ENCODE measurements at places on chromosomes 12 and 14. TPM values are rescaled to one million over a fixed set of nuclear protein-coding genes. Genes with fewer than 3 reads are reported as not detected.

DNA sequence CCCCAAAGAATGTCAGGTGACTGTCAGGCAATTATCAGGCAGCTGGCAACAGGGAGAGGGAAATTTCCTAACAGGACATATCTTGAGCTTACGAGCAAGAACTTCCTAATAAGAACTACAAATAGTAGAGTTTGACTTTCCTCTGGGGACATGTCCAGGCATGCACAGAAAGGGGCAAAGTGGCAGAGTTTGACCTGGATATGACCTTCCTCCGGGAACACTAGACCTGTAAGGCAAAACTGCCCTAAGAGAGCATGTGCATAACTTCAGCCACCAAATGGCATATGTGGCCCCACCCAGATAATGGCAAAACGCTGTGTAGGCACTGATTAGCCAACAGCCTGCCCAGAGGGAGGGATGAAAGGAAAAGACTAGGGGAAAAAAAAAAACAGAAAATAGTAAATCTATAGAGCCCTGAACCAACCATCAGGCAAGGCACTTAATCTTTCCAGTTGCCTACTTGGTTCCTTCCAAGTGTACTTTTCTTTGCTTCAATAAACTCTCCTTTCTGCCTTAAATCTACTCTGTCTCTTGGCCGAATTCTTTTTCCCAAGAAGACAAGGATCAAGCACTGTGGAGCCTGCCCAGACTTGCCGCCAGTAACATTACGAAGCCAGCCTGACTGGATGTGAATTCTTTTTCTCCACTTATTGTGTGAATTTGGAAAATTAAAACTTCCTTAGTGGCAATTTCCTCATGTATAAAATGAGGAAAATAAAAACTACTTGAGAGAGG lies 164.1 kb downstream of the SPTSSA start:
- no peak for DNase-seq
- H3K4me1 ChIP-seq, result no peaks in the 10 kb centered on the region
- no peaks in the 10 kb centered on the region for H3K36me3 ChIP-seq
- H3K4me3 ChIP-seq, result no peak overlapping the region
- no peak overlapping the region for H3K27ac ChIP-seq
- no peaks in the 10 kb centered on the region for H3K27me3 ChIP-seq

KRT82 gene
- total RNA-seq, result not detected

DNA sequence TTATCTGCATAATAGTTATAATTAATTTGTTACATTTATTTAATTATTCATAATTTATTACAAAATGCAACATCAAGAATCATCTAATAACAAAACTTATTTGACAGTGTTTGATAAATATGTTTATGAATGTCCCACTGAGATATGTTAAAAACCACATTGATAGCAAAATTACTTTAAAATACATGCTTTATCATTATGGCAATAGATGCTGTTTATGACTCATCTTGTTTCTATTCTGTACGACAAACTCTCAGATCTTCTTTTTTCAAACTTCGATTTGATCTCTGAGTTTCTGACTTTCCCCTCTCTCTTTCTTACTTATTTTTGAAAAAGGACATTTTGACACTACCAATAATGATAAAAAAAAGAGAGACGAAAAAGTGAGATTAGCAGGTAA lies 56.8 kb upstream of the LRRK2 start:
- no peak for DNase-seq
- no peaks in the 10 kb centered on the region for H3K4me1 ChIP-seq
- no peaks in the 10 kb centered on the region for H3K27me3 ChIP-seq

DNA sequence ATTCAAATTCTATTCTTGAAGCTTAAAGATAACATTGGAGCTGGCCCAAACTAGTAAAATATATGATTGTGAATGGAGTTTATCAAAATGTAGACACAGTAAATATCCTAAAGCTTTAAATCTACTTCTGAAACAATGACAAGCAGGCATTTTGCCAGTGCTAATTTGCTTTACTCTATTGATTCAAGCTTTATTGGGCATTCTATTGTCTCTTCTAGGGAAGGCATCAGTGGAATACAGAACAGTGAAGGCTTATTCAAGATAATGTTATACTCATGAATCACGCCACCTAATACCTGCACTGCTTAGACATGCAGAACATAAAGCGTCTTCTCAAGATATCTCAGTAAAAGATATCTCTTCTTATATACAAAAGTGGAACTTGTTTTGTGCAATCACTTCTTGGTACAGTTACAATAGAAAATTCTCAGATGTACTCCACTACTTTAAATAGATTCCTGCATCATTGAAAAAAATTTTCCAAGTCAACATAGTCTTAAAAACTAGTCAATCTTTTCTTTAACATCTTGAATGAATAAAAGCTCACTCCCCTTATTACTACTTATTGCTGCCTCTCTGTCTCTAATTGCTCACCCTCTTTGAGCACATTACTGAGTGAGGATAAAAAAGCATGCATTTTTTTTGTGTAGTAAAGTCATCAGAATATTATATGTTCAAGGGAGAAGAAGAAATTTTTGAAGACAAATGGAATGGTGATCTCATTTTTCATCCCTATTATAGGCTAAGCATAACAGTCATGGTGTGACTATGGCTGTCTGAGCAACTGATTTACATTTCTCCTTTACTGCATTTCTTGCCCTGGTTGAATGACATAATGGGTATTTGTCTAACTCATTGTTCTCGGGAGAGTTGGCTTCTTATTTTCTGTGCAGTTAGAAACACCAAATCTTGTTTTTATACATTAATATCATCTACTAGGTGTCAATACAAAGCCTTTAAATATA lies 98.0 kb upstream of the E2F7 start:
- no peaks in the 10 kb centered on the region for H3K4me1 ChIP-seq
- peaks cover 3% of the 10 kb centered on the region for H3K27me3 ChIP-seq
- H3K36me3 ChIP-seq, result no peaks in the 10 kb centered on the region
- no peak for DNase-seq
- H3K27ac ChIP-seq, result no peak overlapping the region
- no peak overlapping the region for H3K4me3 ChIP-seq

SPX gene
- not detected for total RNA-seq

SMIM41 gene
- 0.30 TPM for total RNA-seq

GRCh38 chr12:46087916-46088439 lies 97.6 kb upstream of the SCAF11 start:
- DNase-seq, result no peak

- H3K4me3 ChIP-seq, result no peak overlapping the region
- H3K27ac ChIP-seq, result no peak overlapping the region
- no peaks in the 10 kb centered on the region for H3K36me3 ChIP-seq
- no peaks in the 10 kb centered on the region for H3K4me1 ChIP-seq
Measured at GRCh38 chr12:57657744-57658143, 24.7 kb upstream of the B4GALNT1 start.

SERPINA3 gene
- total RNA-seq, result 5.7 TPM

TTC6 gene
- total RNA-seq, result 4.7 TPM

- no peak overlapping the region for H3K27ac ChIP-seq
- no peaks in the 10 kb centered on the region for H3K27me3 ChIP-seq
- no peak for DNase-seq
- no peak overlapping the region for H3K4me3 ChIP-seq
- no peaks in the 10 kb centered on the region for H3K36me3 ChIP-seq
- H3K4me1 ChIP-seq, result no peaks in the 10 kb centered on the region
Measured at GRCh38 chr12:124109760-124110159, 136.7 kb downstream of the ZNF664 start.

CDC42BPB gene
- 67.9 TPM for total RNA-seq

DNA sequence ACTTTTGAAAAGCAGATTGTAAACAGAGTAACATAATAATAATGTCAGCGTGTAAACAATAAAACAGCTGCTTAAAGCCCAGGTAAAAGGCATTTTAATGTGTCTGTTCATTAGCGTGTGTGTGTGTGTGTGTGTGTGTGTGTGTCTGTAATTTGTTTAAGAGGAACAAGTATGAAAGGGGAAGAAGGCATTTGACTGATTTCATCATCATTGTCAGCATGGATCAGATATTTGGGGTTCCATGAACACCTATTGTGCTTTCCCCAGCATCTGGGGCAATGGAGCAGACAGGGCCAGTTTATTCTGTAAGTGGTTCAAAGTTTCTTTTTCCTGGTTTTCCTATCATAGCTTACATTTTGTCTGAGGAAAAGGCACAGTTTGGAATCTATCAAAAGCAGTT lies 28.9 kb downstream of the SLC25A21 start:
- no peak overlapping the region for H3K4me3 ChIP-seq
- DNase-seq, result no peak
- no peaks in the 10 kb centered on the region for H3K27me3 ChIP-seq
- H3K36me3 ChIP-seq, result no peaks in the 10 kb centered on the region
- no peak overlapping the region for H3K27ac ChIP-seq
- no peaks in the 10 kb centered on the region for H3K4me1 ChIP-seq

- no peaks in the 10 kb centered on the region for H3K36me3 ChIP-seq
- H3K4me1 ChIP-seq, result no peaks in the 10 kb centered on the region
- no peak overlapping the region for H3K4me3 ChIP-seq
- DNase-seq, result no peak
Measured at GRCh38 chr12:54622463-54623183, 12.1 kb downstream of the LACRT start.

DNA sequence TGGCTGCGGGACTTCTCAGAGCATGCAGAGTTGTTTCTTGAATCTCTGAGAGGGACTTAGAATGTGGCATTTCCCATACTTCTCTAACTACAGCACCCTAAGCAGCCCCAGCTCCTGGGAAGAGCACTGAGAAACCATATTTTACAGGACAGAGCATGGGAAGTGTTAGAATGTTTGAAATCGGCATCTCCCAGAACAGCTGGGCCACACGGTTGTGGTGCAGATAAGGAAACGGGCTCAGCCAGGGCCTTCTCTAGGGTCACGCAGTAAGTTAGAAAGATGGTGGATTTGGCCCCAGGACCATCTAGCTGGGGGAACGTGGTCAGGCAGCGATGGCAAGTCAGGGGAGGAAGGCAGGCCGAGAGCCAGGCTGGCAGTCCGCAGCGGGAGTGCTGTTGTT lies 10.5 kb upstream of the HHIPL1 start:
- no peak overlapping the region for H3K4me3 ChIP-seq
- no peak overlapping the region for H3K27ac ChIP-seq
- no peak for DNase-seq
- H3K27me3 ChIP-seq, result no peaks in the 10 kb centered on the region

DNA sequence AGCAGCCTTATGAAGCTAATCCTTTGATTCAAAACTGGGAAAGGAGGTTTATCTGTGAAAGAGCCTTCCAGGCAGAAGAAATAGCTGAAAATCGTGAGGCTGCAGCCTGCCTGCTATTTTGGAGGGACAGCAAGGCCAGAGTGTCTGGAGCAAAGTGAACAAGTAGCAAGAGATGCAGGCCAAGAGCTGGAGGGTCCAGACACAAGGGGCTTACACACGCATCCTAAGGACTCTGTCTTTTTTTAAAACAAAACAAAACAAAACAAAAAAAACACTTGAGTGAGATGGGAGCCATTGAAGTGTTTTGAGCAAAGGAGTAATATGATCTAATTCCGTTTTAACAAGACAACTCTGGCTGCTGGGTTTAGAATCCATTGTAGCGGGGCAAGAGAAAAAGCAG lies 76.4 kb upstream of the BCAT1 start:
- H3K27me3 ChIP-seq, result no peaks in the 10 kb centered on the region
- no peaks in the 10 kb centered on the region for H3K4me1 ChIP-seq
- no peak overlapping the region for H3K4me3 ChIP-seq

DNA sequence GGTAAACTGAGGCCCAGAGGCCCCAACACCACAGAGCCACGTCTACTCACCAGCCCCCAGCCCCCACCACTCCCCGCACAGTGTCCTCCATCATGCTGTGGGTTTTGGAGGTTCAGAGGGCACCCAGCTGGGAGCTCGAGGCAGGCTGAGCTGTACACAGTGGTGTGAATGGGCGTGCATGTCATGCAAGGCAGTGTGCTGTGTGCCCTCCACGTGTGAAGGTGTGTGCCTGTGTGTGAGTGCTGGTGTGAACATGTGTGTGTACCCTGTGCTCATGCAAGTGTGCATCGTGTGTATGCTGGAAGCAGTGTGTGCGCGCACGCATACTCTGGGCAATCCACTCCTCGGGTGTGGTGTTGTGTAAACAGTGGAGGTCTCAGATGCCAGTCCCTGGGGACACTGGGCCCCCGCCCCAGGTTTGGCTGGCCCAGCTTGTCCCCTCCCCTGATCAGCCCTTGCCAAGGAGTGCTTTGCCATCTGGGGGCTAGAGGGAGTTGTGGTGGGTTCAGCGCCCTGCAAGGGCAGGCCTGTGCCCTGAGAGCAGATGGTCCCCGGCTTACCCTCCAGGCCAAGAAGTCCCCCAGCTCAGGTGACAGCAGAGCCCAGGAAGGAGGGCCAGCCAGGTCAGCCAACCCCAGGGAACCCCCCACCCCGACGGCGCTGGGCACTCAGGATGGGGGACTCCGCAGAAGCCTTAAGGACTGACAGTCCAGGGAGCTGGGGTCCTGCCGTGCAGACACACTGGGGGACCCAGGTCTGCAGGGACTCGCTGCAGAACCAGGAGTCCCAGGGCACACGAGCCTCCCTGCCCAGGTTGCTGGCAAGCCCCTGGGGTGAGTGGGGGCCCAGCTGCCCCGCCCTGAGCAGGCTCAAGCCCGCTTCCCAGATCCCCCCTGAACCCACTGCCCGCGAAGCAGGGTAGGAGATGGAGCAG lies 23.8 kb upstream of the GPR132 start:
- no peak for DNase-seq
- peaks cover 21% of the 10 kb centered on the region for H3K27me3 ChIP-seq
- peaks cover 26% of the 10 kb centered on the region for H3K4me1 ChIP-seq
- no peak overlapping the region for H3K4me3 ChIP-seq
- no peak overlapping the region for H3K27ac ChIP-seq
- no peaks in the 10 kb centered on the region for H3K36me3 ChIP-seq

DNA sequence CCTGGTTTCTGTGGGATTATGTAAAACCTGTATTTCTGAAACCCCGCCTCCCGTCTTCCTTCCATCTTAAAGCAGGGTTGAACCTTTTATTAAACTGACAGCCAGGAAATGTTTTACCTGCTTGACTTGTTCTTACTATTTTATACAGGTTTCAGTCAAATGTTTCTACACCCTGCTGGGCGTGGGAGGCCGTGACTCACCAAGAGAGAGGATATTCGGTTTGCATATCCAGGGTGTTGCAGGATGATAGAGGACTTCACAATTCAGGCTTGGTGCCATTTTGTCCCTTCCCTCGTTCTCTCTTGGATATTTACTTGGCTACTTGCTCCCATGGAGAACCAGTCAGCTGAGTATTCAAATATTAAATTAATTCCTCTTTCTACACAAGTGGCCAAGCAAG lies 69.7 kb downstream of the ARF6 start:
- no peaks in the 10 kb centered on the region for H3K4me1 ChIP-seq
- peak overlapping the region; percentile 58 for H3K27ac ChIP-seq
- H3K27me3 ChIP-seq, result no peaks in the 10 kb centered on the region
- DNase-seq, result peak; percentile 79
- no peaks in the 10 kb centered on the region for H3K36me3 ChIP-seq
- no peak overlapping the region for H3K4me3 ChIP-seq

DNA sequence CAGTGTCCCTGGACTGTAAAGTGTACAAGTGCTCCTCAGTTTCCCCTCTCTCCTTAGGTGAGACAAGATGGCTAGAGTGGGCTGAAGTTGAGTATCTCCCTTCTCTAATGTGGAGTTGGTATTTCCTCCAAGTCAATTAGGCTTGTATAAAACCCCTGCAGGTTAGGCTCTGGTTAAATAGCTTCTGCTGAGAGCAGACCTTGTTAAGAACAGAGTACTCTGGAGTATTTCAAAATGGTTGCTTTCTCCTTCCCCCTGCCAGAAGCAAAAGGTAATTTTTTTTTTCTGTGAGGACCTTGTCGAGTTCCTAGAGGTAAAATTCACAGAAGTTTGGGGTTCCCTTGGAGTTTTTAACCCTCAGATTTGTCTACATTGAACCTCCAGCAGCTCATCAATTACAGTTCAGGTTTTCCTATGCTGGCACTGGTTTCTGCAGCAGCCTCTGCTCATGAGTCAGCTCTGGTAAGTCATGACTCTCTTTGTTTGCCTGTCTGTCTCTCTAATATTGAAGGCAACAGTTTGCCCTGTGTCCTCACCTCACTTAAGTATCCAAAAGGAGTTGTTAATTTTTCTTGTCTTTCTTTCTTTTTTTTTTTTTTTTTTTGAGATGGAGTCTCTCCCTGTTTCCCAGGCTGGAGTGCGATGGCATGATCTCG lies 27.8 kb upstream of the GLIPR1 start:
- H3K27me3 ChIP-seq, result no peaks in the 10 kb centered on the region
- H3K4me1 ChIP-seq, result no peaks in the 10 kb centered on the region
- DNase-seq, result no peak
- H3K36me3 ChIP-seq, result no peaks in the 10 kb centered on the region

Measured in colonic mucosa (tissue), 4 donors.